Kidney tubule cell (primary cell): ENCODE measurements at places on chromosomes 6 and 20.

DNA sequence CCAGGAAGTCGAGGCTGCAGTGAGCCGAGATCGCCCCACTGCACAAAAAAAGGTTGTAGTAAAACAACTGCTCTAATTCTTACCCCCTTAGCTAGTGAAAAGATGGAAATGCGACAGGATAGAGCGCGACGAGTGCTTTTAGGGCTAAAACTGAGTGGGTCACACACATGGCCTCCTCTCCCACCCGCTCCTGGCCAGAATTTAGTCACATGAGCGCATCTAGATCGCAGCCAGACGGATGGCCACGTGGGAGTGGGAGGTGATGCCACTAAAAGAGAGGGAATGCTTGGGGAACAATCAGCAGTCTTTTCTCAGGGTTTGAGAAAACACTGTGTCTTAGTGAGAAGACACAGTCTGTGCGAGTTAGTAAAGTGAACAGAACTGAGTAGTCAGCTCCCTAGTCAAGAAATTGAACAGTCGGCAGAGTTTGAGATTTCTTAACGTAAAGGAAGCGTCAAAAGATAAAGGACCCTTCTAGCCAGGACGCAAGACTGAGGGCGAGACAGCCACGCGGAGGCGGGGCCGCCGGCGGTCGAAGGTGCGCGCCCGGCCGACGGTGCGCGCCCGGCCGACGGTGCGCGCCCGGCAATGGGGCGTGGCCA lies 664 bp upstream of the ACTR5 start:
- no peak for DNase-seq

- no peak for DNase-seq
Observed at GRCh38 chr6:70839286-70840266, 117.3 kb downstream of the B3GAT2 start.

- DNase-seq: peak; percentile 62
Observed at GRCh38 chr6:33621711-33622388, 728 bp downstream of the ITPR3 start.

DNA sequence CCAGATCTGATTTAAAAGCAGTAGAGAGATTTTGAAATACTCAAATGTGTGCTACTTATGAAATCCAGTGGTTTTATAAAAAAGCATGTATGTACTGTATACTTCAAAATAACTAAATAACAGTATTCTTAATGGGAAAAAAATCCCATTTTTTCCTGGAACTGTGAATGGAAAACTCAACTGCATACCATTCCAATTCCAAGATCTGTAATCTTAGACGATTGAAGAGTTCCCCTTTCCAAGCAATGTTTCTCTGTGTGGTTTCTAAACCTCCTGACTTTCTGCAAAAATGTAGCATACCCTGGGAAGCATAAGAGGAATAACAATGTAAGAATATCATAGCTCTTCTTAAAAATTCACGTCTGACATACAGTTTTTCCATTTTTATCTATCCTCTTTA lies 40.3 kb upstream of the HIVEP2 start:
- DNase-seq: no peak

DNA sequence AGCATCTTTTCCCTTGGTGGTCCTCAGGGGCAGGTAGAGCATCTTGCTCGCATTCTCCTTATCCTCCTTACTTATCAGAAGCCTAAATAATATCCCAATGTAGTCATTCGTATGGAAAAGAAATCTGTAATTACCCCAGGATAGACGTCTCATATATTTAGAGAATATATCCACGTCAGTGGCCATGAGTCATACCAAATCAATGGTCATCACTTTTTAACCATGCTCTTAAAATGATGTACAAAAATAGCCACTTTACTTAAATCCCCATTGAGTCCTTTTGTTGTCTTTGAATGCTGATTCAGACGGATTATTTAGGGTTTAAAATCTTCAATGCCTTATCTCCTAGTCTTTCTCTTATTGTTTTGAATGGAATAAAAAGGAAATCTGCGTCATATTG lies 231.7 kb upstream of the STXBP5 start:
- DNase-seq: no peak

GRCh38 chr6:131828080-131828479 lies 20.3 kb downstream of the ENPP1 start:
- no peak for DNase-seq

DNA sequence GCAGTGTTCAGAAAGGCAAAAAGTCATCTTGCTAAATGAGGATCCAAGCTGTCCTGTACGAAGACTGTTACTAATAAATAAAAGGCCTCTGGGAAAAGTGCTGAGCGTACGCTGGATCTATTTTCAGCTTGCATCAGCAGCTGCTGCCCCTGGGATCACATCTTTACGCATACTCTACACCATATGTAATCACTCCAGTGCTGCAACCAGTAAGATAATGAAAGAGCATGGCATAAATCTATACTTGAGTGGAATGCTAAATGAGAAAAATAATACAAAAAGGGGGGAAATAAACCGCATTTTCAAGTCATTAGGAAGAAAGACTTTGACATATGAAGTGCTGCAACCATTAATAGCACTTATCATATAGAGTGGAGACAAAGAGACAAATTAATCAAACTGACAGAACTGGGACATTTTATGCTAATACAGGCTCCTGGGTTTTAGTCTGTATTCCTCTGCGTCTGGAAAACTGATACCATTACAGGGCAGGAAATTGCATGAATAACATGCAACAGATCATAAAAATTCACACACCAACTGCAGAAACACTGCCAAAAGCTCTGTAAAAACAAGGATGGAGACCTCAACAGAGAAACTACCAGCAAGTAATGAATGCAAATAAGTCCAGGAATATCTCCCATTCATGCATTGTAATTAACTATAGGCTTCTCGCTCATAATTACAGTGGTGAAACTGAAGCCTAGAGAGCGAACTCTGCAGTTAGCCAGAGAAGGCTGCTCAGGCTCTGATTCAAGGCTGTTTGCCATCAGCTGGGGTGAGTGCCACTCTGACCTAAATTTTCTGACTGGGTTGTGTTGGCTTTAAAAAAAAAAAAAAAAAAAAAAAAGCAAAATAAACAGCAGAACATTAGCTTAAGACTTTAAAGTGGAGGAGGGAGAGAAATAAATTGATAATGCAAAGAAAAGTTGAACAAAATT lies 83.8 kb downstream of the GJA10 start:
- DNase-seq: no peak

DNA sequence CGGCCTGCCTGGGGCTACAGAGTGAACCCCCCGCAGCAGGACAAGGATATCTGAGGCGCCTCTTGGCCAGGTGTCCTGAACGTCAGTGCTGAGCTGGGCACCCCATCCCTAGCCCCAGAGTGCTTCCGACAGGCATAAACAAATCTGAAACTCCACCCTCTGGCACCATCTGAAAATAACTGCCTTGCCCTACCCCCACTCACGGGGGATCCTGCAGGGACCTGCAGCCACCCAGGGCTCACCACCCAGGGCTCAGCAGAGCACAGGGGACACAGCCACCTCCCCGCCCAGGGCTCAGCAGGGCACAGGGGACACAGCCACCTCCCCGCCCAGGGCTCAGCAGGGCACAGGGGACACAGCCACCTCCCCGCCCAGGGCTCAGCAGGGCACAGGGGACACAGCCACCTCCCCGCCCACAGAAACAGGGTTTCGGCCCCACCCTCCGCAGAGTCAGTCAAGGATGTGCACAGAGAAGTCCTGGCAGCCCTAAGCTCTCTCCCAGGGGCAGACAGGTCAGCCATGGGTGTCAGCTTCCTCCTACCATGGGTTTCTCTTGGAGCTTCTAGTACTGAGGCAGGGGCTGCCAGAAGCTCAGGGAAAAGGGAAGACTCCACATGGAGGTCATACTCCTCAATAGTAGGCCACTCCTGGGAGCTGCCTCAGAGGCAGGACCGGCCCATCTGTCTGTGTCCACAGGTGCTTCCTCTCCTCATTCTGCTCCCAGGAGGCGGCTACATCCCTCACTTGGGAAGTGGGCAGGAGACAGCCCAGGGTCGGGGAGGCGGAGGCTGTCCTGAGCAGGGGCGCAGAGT lies 4.6 kb downstream of the UCKL1 start:
- DNase-seq: no peak

DNA sequence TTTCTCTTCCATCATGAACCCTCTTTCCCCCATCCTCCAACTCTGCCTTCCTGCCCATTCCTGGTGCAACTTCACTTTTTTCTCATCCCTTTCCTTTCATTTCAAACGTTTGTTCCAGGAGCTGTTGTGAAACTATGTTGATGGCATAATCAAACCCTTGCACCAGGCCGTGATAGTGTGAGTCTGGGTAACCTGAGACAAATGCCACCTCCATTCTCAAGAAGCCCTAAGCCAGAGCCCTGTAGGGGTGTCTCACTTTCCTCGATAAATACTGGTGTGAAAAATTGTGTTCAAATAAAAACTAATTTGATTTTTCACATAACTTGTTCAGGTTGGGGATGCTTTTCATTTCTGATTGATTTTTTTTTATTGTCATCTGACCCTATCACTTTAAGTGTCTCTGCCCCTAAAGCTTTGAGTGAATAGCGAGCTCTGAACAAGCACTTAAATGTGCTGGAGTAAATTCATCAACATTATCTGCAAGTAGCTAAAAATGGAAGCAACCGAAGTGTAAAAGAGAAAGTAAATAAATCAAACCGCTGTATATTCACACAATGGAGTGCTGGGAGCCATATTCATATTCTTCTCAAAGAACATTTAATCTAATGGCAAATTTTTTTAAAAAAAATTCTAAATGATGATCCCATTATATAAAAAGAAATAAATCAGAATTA lies 303.1 kb upstream of the CDYL start:
- DNase-seq: no peak
